Stimulated activated CD4-positive, alpha-beta T cell treated with anti-CD3 and anti-CD28 coated beads, Interleukin-2, amount 100 ng/mL, for 4 hours (primary cell): ENCODE measurements at places on chromosomes 2 and 18.

- no peak for DNase-seq
Observed at GRCh38 chr2:39091543-39091942, 29.3 kb downstream of the SOS1 start.

- DNase-seq: no peak
Observed at GRCh38 chr2:66579186-66580126, 144.5 kb downstream of the MEIS1 start.

DNA sequence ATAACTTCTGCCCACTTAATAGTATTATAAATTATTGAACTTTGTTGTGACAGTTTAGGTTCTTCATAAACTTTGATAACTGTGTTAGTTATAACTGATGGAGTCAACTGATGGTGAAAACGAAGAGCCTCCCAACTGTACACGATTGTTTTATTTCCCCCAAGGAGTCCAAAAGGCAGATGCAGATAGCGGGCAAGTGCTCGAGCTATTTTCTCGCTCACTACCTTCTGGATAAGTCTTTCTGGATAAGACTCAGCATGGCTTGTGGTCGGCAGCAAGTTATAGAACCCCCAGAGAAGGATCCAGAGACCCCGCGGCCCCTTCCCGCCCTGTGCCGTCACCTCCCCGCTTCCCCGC is 517 bp downstream of the GCFC2 start:
- DNase-seq: no peak

DNA sequence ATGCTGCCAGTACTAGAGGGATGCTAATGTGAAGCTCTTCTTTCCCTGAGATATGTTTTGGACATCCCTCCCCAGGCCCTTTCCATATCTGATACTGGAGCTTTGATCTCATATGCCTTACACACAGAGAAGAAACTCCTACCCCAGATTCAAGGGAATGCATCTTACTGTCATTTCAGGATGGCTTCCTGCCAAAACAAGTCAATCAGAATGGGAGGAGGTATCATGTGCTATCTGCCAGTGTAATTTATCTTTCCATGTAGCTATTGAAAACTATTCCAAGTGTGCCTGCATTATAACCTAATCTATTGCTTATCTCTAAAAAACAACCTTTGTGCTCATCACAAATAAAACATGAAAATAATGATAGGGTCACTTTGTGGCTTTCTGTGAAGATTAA is 269.9 kb upstream of the SETBP1 start:
- DNase-seq: no peak

DNA sequence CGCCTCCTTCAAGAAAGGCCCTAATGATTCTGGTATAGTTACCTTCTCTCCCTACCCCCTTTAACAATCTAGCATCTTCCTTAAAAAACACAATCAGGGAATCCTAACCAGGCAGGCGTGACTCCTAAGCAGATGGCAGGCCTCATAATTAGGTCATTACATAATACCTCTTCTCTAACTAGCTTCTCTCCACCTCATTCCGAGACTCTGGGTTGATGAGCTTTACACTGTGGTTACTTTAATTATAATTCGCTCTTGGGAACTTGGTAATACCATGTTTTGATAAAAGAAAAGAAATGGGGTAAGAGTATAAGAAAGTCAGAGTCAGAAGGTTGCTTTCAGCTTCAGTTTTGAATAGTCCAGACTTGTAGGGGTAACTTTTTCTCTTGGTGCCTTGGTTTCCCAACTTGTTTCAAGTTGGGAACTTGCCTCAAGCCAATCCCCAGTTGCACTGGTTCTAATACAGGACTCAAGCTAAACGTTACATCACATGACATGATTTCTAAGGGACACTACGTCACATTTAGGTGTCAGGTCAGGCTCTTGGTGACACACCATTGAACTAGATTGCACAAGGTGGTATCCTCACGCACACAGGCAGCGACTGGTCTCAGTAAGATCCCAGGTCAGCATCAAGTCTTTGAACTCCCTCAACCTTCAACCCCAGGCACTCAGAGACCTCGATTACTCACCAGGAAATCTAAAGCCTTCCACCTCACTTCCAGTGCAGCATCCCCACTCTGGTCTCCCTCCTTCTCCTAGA is 59.2 kb downstream of the AAK1 start:
- no peak for DNase-seq

DNA sequence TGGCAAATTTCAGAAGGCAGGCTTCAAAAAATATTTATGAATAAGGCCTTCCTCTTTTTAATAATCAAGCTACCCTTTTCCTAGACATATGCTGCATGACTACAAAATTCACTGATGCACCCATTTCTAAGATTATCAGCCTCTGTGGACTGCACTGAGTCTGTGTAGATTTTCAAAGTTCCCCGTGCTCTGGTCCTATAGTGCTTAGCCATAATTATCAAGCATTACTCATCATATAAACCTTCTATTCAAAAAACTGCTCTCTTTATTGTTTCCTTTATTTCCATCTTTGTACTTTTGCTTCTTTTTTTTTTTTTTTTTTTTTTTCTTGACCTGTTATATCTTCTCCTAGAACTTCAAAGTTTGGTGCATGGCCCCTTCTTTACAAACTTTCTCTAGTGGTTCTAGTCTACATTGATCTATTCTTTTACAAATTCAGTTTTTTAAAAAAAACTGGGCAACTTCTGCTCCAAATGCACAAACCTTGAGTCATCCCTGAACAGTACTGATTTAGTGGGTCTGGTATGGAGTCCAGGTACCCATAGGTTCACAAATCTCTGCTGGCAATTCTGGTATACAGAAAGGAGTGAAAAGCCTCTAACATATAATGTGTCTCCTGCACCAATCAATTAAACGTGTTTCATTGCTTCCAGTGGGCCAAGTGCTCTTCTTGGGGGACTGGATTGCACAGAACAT is 481.9 kb downstream of the NUP35 start:
- no peak for DNase-seq

- DNase-seq: no peak
Observed at GRCh38 chr2:49664827-49665226, 510.5 kb upstream of the FSHR start.

GRCh38 chr2:60447943-60448342 is 105.5 kb downstream of the BCL11A start:
- DNase-seq: no peak

GRCh38 chr2:178934571-178934970 is 115.4 kb downstream of the CCDC141 start:
- DNase-seq: no peak

- DNase-seq: no peak
Observed at GRCh38 chr2:165886487-165887146, 67.0 kb downstream of the TTC21B start.

DNA sequence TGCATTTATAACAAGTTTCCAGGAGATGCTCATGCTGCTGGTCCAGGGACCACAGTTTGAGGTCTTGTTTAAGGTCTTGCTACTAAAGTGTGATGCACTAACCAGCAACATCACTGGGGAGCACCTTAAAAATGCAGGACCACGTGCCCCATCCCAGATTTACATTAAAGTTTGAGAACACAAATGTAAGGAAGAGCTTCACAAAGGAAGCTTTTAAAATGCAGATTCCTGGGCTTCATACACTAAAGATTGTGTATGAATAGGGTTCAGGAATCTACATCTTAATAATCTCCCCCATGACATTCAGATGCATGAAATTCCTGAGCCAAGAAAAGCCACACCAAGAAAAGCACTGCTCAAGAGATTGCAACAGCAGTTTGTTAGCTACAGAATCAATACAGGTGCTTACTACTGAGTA is 235.3 kb upstream of the TANK start:
- no peak for DNase-seq

- DNase-seq: no peak
Observed at GRCh38 chr2:48738806-48739205, 16.7 kb downstream of the LHCGR start.

GRCh38 chr2:169822036-169822435 is 2.7 kb downstream of the METTL5 start:
- no peak for DNase-seq

DNA sequence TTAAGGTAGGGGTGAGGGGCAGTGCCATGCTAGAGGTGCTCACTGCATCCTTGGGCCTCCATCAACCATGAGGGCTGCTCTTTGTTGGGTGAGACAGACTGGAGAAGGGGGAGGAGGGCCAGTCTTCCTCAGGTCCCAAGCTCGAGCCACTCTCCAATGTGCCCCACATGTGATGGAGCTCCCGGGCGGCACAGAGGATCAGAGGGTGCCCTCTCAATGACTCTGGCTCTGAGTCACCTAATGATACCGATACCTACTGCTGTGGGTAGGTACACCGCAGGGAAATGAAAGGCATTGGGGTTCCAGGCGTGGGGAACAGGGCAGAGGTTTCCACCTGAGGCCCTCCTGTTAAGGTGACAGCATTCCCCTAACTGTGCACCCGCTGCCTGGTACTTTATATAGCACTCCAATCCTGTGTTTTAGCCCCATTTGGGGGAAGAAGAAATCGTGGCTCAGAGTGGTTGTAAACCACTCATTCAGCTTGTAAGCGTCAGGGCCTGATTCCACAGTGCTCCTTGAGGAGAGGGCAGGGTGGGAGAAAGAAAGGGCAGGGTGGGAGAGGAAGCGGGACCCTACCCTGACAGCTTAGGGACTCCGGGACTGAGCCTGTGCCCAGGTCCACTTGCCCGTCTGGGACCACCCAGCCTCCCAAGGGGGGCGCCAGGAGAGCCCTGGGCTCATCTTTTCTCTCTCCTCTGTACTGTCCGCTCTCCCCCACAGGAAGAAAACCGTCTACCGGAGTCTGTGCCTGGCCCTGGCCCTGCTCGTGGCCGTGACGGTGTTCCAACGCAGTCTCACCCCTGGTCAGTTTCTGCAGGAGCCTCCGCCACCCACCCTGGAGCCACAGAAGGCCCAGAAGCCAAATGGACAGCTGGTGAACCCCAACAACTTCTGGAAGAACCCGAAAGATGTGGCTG is 1.8 kb downstream of the B3GNT7 start:
- DNase-seq: no peak

DNA sequence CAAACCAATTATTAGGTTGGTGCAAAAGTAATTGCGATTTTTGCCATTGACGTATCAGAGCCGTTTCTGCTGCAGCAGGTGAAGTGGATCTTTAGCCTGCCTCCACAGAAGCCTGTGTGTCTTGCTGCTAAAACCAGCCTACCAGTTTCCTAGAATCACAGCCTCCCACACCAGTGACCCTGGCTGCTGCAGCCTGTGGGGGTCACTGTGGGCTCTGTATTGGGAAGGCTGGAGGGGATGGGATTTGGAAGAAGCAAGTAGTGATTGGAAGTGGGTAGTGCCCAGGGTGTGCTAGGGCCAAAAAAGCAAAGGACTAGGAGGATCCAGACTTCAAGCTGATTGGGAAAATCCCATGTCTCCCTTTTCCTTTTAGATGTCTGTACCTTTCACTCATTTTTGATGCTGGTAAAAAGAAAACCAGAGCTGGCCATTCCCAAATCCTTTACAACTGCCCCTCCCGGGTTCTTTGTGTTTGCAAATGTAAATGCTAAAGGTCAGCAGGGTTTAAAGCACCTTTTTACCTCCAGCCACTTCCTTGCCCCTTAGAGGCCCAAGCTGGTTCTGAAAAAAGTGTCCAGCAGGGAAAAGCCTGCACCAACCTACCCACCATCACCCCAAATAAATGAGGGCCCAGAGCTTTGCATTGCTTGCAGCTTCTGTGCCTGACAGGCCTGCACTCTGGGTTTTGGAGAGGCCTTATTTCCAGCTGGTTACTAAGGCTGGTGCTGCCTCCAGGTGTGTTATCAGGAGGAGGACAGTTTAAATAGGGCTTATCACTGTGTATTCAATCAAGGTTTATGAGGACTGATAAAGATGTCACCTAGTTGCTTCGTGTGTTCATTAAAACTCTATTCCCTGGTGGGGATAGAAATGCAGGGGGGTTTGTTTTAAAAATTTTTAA is 172.0 kb downstream of the MIB1 start:
- DNase-seq: no peak

DNA sequence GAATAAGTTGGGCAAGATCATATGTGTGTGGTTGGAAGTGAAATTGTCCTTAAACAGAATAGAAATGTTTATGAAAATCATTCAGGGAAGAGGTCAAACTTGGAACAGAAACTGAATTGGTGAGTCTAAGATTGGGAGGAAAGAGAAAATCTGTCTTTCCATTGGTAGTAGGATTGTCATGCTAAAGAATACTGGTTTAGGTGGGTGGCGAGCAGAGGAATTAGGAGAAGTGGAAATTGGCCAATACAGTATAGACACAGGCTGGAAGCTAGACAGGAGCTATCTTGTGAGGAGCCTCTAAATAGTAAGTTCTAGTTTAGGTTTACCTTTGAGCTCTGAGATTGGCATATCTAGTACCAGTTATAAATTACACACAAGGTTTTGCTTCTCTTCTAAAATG is 80.9 kb upstream of the KYNU start:
- DNase-seq: no peak

DNA sequence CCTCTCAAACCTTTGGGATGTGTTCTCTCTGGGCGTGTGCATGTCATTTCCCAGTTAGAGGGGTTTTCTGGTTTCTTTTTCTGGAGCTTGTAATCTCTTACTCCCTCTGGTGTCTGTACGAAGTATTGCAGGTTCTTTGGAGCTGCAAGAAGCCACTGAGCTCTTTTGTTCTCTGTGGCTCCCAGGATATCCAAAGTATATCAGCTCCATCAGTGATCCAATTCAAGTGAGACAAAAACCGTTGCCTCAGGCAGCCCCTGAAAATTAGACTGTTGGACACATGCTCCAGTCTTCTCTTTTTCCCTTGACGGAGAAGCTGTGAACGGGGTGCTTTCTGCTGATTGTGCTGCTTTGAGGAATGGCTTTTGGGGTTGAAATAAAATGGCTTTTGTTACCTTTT is 59.0 kb upstream of the LDLRAD4 start:
- DNase-seq: no peak

DNA sequence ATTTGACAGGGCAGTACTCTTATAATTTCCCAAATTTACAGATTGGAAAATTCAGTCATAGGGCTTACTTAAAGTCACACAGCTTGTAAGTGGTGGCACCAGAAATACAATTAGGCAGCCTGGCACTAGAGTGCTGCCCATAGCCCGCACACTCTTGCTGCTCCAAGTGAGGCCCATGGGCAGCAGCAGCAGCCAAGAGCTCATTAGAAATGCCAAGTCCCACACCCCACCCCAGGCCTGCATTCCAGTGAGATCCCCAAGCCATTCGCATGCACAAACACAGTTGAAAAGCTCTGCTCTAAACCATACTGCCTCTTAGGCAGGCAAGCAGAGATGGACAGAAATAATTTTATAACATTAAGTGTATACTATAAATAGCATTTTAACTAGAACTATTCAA is 379.3 kb upstream of the PKDCC start:
- no peak for DNase-seq

GRCh38 chr2:21022792-21023367 is 21.0 kb downstream of the APOB start:
- no peak for DNase-seq

GRCh38 chr2:79887747-79888374 is 375.0 kb downstream of the CTNNA2 start:
- DNase-seq: peak; percentile 4

GRCh38 chr18:61666876-61667590 is 225.8 kb downstream of the RNF152 start:
- DNase-seq: no peak
